Neural crest cell (in vitro differentiated cells): ENCODE measurements at places on chromosomes 11 and 22.
A peak's percentile ranks its signal among the peaks of the same experiment; 100 is the strongest.

DNA sequence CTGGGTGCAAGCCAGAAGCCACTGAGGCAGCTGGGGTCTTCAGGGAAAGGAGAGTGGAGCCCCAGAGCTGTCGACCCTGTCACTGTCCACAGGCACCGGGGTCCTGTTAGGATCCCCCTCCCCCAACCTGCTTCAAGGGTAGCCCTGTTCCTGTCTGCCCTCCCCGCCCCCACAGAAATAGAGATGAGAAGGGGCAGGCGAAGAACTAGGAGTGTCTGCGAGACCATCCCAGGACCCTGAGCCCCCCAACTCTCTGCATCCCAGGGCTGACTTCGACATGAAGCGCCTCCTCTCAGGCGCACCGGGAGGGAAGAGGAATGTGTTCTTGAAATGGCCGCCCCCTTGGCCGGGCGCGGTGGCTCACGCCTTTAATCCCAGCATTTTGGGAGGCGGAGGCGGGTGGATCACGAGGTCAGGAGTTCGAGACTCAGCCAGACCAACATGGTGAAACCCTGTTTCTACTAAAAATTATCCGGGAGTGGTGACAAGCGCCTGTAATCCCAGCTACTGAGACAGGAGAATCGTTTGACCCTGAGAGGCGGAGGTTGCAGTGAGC, 607 bp upstream of the ZNF70 start:
- no peak for DNase-seq

- no peak for DNase-seq
Observed at GRCh38 chr11:10005955-10006525, 288.0 kb downstream of the SBF2 start.

DNA sequence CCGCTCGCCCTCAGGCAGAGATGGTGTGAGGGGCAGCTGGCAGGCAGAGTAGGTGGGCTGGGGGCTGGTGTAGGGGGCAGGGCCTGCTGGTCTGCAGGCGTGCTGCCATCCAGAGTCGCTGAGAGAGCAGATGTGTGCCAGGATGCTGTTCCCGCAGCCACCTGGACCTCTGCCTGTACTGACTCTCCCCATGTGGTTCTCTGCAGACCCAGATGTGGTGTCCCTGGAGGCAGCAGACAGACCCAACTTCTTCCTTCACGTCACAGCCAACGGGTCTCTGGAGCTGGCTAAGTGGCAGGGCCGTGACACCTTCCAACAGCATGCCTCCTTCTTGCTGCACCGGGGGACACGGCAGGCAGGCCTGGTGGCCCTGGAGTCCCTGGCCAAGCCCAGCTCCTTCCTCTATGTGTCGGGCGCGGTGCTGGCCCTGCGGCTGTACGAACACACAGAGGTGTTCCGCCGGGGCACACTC, 58.6 kb downstream of the OTOG start:
- DNase-seq, result no peak

DNA sequence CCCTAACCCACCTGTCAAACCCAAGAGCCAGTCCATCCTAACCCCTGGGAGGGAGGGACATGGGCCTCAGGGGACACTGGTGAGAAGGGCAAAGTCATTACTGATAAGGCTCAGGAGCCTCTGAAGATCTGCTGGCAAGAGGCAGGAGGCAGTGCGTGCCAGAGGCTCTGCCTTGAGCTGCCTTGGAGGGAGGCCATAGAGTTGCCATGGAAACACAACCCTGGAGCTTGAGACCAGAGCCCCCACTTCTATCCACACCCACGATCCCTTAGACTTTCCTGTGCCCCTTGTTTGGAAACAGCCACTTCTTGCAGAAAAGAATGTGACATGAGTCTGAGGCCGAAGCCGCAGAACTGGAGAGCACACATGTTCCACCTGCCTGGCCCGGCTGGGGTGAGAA, 89.7 kb upstream of the CSNK2A3 start:
- no peak for DNase-seq

DNA sequence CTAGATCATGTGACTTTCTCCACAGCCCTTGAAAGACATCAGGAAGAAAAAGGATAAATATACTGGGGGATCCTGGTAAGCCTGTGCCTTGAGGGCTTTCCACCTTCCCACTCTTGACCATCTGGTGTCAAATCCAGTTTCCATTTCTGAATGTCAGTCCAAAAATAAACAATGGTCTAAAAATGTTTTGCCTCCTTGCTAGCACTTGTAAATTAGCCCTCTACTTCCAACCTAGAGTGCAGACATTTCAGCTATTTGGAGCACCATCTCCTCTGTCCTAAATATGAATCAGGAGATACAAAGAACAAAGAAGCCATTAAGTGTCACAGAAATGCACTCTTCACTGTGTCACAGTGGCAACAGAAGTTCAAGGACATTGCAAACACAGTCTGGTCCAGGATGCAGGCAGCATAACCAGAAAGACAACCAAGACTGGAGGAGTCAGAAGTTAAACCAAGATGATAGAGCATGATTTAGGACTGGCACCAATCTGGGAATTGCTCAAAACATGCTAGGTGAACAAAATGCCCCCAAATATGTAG, 88.1 kb downstream of the CCDC34 start:
- DNase-seq, result no peak

- DNase-seq, result no peak
Observed at GRCh38 chr11:7586376-7586775, 72.6 kb downstream of the PPFIBP2 start.

DNA sequence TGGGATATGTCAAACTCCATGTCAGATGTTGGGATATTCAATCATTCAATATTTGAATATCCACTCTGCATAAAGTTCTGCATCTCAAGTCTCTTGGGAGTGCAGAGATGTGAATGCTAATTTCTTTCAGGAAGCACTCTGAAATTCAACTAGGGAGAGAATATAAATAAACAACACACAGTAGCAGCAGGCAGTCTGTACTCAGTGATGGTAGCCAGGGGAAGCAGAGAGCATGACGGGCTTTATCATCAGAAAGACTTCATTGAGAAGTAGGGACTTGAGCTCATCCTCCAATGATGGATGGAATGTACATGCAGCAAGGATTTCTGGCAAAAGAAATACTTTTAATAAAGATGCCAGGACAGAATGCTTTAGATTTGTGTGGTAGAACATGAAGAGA, 9.8 kb upstream of the TEAD1 start:
- no peak for DNase-seq

DNA sequence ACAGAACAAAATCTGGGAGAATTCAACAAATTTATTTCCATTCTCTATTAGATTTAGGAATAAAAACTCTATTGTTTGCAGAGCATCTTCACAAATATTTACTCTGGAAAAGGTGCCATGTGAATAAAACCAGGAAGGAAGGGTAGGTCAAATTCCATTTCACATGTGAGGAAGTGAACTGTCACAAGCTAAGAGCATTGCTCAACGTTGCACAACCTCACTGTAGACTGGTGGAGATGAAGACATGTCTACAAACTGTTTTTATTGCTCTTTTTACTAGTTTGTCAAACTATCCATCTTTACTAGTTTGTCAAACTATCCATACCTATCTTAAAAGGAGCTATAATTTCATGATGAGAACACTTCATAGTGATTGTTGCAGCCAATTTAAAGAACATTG, 236.4 kb downstream of the CNTN5 start:
- no peak for DNase-seq

GRCh38 chr11:117796872-117797529, at the start of gene DSCAML1:
TSS of gene DSCAML1 (minus strand) at chr11:117797216. CDS start at chr11:117797079, 137 bp downstream.
- peak; percentile 25 for DNase-seq

- no peak for DNase-seq
Observed at GRCh38 chr11:11291041-11292015, 61.7 kb downstream of the CSNK2A3 start.

DNA sequence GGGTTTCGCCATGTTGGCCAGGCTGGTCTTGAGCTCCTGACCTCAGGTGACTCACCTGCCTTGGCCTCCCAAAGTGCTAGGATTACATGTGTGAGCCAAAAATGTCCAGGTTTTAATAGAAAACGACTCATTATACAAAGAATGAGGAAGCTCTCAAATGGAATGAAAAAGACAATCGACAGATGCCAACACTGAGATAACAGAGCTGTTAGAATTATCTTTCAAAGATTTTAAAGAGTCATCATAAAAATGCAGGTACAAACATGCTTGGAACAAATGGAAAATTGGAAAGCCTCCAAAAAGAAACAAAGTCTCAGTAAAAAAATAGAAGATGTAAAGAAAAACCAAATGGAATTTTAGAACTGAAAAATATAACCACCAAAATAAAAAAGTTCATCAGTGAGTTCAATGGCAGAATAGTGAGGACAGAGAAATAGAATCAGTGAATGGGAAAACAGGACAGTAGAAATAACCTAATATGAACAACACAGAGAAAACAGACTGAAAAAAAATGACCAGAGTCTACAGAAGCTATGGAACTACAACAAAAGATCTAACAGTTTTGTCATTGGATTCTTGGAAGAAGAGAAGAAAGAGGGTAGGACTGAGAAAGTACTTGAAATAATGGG, 10.9 kb downstream of the GAB2 start:
- DNase-seq, result no peak

DNA sequence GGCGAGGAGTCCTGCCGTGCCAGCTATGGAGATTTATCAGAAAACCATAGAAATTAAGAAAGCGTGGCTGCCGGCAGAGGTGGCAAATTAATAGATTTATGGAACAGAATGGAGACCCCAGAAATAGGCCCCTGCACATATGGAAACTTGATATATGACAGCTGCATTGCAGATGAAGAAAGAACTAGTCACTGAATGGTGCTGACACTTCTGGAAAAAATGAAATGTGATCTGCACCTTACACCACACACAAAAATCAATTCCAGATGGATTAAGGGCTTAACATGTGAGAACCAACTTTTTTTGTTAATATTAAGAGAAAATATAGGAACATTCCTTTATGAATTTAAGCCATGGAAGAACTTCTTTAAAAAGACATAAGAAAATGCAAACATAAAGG, 40.3 kb upstream of the TSKU start:
- DNase-seq, result no peak

DNA sequence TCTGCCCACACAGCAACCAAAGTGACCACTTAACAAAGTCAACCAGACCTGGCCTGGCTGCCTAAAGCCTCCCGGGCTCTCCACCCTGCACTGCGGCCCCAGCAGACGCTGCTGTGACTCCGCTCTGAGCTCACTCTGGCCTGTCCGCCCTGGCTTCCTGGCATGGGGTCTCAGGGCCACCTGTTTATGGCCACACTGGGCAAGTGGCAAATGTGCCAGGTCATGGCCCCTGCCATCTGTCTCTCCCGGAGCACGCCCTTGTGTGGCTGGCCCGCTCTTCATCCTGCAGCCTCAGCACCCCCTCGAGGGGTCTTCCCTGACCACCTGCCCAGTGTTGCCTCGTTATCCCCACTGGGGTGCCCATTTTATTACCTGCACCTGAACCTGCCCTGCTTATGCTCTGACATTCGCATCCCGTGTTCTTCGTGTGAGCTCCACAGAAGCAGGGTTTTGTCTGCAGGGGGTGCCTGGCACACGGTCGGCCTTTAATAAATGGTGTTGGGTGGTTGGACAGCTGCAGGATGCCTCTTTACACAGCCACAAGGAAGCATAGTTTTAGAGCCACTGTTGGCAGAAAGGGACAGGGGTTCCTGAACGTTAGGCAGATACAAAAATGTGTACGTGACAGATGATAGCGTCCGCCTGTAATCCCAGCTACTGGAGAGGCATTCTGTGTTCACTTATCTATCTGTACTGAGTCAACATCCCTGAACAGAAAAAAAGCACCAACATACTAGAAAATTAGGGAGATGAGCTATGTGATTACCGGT, 785.6 kb downstream of the TBC1D22A start:
- no peak for DNase-seq

DNA sequence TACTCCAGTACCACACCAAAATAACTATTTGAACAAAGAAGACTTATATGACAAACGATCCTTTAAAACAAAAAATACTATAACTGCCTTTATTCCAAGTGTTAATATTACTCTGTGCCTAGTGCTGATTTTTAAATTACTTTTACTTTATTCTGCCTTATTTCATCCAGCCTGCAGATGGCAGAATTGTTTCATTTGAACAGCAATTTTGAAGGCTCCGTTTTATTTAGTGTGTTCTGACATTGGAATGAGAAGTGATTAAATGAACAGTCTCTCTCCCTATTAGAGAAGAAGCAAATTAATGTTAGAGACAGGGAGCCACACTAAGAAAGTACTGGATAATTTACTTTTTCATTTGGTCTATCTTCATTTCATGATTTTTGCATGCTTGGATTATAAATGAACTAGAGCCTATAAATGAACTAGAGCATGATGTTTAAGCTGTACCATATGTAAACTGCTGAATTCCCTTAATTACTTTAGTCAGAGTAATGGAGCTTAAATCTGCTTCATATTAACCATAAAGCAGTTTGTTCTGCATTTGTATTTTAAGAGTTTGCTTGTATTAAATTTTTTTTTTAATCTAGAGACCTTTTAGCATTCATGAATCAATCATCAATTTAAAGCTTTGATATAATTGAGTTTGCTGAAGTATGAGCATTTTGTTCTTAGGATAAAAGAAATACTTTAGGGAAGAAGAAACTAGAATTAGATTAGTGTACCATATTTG, 9.8 kb downstream of the PDHX start:
- no peak for DNase-seq

DNA sequence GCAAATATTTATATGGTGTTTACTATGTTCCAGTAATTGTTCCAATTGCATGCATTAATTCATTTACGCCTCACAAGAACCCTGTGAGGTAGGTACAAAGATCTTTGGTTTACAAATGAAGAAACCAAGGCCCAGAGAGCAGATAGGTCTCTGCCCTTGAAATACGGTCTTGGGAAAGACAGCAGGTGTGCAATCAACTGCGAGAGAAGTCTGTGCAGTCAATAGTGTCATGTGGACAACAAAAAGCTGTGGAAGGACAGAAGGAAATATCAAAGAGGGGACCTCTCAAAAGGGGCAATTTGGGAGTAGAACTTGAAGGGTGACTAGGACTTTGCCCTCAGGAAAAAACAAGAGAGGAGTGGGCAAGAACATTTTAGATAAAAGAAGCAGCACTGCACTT, 8.9 kb downstream of the CNTF start:
- DNase-seq, result no peak

DNA sequence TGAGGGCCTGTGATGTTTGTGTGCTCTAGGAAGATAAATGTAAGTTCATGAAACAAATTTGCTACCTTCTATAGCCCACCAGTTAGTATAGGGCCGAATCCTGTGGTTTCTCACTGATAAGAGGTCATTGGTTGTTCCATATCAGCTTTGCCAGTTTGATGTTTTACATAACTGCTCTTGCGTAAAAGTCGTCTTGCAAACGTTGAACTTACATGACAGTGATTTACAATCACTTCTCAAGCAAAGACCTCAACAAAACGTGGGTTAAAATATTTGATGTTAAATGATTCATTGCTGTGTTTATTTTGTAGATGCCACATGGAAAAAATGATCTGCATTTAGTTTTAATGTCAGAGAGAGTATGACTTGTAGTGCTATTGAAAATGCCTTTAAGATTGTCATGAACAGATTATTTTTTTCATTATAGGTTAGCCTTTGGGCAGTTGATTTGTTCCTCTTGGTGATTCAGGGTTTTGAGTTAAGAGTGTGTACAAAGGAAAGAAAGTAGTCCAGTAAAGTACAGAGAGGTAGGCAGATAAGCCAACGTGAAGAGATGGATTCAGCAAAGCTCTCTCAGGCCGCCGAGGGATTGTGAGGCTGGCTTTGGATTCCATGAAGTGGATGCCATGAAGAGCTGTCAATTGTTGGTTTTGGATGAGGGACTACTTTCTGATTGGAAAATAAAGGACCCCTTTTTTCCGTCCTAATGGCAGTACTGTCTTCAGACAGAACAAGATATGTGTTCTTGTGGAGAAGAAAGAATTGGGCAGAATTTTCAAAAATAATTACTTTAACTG, 2.6 kb downstream of the EWSR1 start:
- DNase-seq, result no peak

- no peak for DNase-seq
Observed at GRCh38 chr22:44210722-44211121, 30.0 kb downstream of the PARVG start.

- DNase-seq, result no peak
Observed at GRCh38 chr11:101010899-101011298, 118.7 kb downstream of the PGR start.
